Glutamatergic neuron (in vitro differentiated cells): ENCODE measurements at places on chromosomes 6 and 20. TPM values are rescaled to one million over a fixed set of nuclear protein-coding genes. Genes with fewer than 3 reads are reported as not detected.

VSTM2L gene
- 15.9 TPM for total RNA-seq

ILRUN gene
- total RNA-seq, result 37.7 TPM

TFAP2D gene
- total RNA-seq, result not detected

RBM24 gene
- total RNA-seq, result 4.9 TPM

PLG gene
- total RNA-seq, result not detected

GRCh38 chr20:44948107-44948506 is 12.1 kb downstream of the TOMM34 start:
- H3K27ac ChIP-seq, result no peak overlapping the region
- H3K36me3 ChIP-seq, result no peaks in the 10 kb centered on the region
- no peaks in the 10 kb centered on the region for H3K4me1 ChIP-seq

DNA sequence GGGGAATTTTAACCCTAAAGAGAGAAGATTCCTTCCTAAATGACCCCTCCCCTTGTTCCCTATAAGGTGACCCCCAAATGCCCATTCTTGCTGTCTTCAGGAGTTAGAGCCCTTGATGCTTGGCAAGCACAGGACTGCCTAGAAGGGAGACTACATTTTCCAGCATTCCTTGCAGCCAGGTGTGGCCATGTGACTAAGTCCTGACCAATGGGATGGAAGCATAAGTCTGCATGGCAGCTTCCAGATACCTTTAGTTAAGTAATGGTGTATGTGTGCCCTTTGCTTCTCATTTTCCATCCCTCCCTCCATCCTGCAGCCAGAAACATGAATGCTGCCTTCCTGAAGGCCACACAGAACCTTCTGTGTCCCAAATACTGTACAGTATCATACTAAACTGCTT is 5.5 kb downstream of the BFSP1 start:
- DNase-seq, result no peak
- peaks cover under 1% of the 10 kb centered on the region for H3K27me3 ChIP-seq
- peaks cover 4% of the 10 kb centered on the region for H3K36me3 ChIP-seq
- H3K4me3 ChIP-seq, result no peak overlapping the region

- no peak for DNase-seq
- H3K4me3 ChIP-seq, result no peak overlapping the region
- H3K36me3 ChIP-seq, result peaks cover 46% of the 10 kb centered on the region
- no peaks in the 10 kb centered on the region for H3K27me3 ChIP-seq
- H3K27ac ChIP-seq, result no peak overlapping the region
Measured at GRCh38 chr6:78917788-78918187, 50.4 kb downstream of the IRAK1BP1 start.

DNA sequence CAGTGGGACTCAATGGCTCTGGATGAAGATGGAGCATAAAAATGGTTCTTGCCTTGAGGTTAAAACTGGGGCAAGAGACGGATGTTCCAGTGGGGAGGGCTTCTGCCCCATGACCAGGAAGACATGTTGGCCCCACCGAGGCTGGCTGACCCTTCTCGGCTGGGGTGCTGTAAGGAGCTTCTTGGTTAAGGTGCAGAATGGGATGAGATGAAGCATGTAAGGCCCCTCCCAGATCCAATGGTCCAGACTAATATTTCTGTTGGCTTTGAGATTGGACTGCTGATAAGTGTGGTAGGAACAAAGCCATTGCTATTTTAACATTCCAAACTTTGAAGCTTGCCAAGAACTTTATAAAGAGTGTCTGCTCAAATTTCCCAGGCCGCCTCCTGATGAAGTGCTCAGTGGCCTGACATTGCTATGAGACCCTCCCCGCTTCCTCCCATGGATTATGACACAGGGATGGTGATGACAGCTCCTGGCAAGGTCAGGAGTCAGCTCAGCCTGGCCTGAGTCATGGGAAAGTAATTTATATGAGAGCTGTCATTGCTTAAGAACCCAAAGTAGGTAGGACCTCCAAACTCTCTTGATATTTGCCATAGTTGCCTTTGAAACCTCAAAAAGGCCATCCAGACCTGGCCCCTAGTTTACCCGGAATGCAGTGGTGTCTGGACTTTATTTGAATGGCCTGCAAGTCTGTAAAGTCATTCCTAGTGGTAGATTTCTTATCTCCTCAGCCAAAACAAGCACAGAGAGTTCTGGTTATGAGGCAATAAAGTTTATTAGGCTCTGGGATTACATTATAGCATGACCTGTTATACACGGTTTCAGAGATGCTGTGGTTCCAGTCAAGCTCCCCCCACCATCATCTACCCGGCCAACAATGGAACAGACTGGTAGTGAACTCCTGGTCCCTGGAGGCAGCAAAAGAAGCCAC is 55.2 kb downstream of the TGM2 start:
- H3K4me1 ChIP-seq, result peaks cover 6% of the 10 kb centered on the region
- H3K27me3 ChIP-seq, result peaks cover 2% of the 10 kb centered on the region
- no peaks in the 10 kb centered on the region for H3K36me3 ChIP-seq
- no peak for DNase-seq
- no peak overlapping the region for H3K4me3 ChIP-seq
- no peak overlapping the region for H3K27ac ChIP-seq

GRCh38 chr6:28945349-28945748 is 21.6 kb upstream of the TRIM27 start:
- peaks cover 30% of the 10 kb centered on the region for H3K27me3 ChIP-seq
- no peak overlapping the region for H3K4me3 ChIP-seq
- H3K4me1 ChIP-seq, result peaks cover 5% of the 10 kb centered on the region
- H3K27ac ChIP-seq, result no peak overlapping the region
- DNase-seq, result no peak
- no peaks in the 10 kb centered on the region for H3K36me3 ChIP-seq
